GDM1 (cell line): ENCODE measurements at places on chromosomes 7 and 10.

GRCh38 chr10:36302086-36302485 is 660.0 kb upstream of the FZD8 start:
- no peak for DNase-seq

- DNase-seq = no peak
Measured at GRCh38 chr10:13987446-13987845, 343.3 kb downstream of the FRMD4A start.

- no peak for DNase-seq
Measured at GRCh38 chr10:77111611-77112550, 525.7 kb downstream of the KCNMA1 start.

DNA sequence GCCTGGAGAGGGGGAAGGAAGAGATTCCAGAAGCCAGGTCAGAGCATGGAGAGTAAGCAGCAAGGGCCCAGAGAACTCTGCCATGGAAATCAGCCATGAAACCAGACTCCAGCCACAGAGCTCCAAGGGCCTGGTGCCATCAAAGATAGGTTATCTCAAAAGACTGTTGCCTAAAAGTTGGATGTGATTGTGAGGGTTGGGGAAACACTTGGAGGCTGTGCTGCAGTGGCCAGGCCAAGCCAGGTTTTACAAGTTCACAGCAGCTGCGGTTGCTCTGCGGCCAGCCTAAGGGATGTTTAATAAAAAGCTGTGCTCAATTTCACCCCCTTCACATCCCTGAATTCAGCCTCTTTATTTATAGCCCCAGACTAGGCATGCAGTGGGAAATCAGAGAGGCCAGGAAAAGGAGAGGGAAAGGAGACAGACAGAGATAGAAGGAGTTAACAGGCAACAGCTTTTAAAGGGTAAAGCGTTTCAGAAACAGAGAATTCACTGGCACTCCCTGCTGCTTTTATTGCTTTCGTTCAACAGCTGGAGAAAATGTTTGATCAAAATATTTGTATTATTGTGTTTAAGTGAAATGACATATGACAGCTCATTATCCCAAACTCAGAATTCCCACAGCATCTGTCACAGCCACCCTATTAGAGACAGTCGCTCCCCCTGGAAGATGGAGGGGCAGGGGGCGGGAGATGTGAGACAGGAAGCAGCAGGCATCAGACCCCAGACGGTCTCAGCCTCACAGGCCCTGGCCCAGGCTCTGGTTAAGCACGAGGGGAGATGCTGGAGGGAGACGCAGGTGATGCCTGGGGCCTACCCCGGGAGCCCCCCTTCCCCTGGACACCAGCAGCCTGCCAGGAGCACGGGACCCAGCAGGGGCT is 140.1 kb downstream of the GLI3 start:
- DNase-seq = no peak

DNA sequence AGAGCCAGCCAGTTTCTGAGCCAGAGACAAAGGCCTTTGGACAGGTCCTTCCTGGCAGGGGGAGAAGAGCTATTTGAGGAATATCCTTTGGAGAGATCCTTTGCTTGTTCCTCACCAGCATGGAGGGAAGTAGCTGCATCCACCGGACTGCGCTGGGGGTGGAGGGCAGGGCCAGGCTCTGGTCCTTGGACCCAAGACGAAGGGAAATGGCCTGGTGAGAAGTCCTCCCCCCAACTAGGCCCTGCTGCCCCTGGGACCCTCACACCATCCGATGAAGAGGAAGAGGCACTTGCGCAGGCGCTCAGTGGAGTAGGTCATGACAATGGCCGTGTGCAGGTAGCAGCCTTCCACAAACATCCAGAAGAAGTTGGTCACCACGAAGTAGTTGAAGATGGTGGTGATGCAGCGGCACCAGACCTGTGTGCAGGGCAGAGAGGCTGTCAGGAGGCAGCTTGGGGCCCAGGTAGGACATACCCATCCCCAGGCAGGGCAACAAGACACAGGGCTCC is 19.8 kb downstream of the CRHR2 start:
- no peak for DNase-seq

GRCh38 chr7:2950578-2950977 is 93.1 kb downstream of the CARD11 start:
- no peak for DNase-seq

DNA sequence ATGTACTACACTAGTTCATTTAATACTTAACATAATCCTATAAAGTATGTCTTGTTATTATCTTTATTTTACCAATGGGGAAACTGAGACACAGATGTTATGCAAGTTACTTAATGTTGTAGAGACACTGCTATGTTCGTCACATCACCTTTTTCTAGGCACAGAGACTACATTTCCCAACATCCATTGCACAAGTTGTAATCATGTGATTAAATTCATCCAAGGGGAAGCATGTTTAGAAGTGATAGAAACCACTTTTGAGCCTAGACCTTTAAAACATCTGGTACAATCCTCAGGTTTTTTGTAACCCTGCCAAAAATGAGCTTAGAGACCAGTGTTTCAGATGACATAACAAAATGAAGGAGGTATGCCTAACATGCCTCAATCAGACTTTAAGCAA is 386.8 kb upstream of the HPS1 start:
- no peak for DNase-seq

DNA sequence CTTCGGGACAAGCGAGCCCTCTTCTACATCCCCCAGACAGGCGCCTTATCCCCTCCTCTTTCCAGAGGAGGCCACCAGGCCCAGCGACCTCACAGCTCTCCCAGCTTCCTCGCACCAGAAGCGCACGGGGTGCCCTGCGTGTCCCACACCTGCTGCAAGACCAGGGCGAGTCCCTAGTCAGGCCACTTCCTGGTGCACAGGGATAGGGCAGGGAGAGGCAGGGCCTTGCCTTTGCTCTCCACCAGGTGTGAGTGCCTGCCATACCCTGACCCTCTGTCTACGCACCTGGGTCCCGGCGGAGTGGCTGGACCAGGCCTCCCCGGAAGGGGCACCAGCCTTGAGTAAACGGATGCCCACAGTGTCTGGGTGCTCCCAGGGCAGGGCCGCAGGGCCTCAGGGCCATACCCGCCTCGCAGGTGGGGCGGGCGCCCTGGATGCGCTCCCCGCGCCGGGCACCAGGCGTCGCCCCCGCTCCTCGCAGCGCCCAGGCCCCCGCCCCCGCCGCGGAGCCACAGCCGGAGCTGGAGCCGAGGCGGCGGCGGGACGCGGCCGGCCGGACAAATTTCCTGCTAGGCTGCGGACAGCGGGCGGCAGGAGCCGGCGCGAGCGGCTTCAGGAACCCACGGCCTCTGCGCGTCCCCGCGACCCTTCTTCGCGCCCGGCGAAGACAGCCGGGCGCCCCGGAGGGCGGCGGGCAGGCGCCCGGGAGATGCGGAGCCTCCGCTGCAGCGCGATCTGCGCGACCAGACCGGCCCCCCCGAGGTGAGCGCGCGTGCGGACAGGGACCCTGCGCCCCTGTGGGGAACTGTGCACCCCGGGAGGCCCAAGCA is at the start of gene PTPRE:
TSS of gene PTPRE (plus strand) at position 556 of the 830 bp plus-strand sequence. CDS start 133,779 bp downstream, outside the sequence.
- peak; percentile 61 for DNase-seq

GRCh38 chr7:44279731-44280505 is 45.5 kb downstream of the CAMK2B start:
- DNase-seq = no peak

DNA sequence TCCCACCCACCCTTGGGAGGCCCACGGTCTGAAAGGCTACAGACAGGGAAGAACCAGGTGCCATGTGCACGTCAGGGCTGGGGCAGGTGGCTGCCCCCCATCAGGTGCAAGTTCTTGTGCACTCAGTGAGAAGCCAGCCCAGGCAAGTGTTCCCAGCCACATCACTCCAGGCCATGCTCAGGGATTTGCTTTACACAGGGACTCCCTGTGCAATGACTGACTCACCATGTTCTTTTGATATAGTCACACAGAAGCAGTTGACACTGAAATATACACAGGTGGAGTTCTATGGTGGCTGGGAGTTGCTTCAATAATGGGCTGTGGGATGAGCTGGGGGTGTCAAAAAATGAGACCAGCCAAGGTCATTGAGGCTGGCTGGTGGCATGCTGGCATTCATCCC is 8.0 kb upstream of the CHST15 start:
- DNase-seq = no peak

DNA sequence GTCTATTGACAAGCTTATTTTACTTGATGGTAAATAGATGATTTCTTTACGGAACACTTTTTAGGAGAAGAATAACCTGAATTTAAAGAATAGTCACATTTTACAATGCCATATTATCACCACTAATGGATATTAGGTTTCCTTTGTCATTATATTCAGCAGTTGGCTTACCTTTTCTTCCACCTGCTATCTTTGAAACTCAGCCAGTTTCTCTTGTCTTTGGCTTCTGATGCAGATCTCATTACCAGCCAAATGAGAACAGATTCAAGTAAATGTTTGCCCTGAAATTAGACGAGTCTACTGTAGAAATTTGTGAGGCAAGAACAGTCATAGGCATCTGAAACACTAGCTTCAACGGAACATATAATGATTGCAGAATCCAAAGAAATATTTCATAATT is 85.5 kb upstream of the OIT3 start:
- no peak for DNase-seq

DNA sequence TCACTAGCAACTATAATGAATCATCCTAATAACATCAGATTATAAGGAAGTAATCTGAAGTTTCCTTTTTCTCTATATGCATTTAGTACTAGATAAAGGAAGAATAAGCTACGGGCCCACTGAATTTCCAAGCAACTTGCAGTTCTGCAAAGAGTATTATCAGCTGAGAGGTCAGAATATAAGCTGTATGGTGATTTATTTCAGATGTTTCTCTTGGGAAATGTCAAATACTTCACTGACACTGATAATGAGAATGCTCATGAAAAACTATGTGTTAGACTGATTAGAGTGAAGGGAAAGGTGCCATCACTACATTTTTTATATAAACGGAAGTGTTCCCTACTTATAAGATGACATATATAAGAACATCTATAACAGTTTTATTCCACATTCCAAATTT is 251.2 kb upstream of the HGF start:
- DNase-seq = no peak

DNA sequence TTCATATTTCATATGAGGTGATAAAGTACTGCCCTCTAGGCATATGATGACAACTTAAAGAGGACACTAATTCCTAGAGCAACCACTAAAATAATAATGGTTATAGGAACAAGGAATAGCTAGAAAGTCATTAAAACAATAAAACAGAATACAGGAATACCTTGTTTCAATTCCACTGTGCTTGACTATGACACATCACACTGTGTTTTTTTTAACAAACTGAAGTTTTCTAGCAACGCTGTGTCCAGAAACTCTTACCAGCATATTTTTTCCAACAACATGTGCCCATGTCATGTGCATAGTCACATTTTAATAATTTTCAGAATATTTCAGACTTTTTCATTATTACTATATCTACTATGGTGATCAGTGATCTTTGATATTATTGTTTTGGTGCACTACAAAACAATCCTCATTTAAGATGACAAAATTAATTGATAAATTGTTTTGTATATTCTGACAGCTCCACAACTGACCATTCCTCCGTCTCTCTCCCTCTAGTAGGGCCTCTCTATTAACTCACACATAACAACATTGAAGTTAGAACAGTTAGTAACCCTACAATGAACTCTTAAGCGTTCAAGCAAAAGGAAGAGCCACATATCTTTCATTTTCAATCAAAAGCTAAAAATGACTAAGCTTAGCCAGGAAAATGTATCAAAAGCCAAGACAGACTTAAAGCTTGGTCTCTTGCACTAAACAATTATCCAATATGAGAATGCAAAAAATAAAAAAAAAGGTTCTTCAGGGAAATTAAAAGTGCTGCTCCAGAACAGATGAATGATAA is 85.8 kb downstream of the SNX13 start:
- DNase-seq = no peak

- DNase-seq = no peak
Measured at GRCh38 chr7:133650487-133651300, 397.8 kb downstream of the EXOC4 start.

- DNase-seq = no peak
Measured at GRCh38 chr7:145030754-145031153, 194.9 kb upstream of the TPK1 start.

DNA sequence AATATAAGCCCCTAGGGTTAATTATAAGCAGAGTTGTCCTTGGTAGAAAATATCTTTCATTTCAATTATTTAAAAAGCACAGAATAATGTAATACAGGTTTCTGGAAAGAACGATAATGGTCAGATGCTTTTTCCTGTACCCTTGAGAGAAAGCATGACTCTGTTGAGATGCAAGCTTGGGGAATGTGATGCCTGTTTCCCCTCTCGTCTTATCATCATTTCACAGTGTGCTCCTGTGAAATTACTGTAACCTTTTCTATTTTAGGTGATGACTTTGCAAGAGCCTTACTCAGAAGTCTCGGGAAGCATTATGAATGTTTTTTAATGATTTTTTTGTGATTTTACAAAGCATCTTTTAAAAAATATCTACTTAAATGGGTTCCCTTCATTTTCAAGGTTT is 243.0 kb downstream of the POLR1F start:
- no peak for DNase-seq

DNA sequence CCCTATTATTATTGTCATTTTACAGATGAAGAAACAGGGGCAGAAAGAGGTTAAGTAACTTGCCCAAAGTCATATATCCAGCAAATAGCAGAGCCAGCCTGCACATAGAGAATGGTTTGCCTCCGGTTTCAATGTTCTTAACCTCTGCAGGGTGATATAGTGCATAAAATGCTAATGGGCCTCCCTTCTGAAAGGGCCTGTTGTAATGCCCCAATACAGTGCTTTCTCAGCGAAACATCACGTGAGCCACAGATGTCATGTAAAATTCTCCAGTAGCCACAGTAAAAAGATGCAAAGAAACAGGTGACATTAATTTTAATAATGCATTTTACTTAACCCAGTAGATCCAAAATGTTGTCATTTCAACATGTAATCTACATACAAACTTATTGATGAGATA is 38.1 kb downstream of the LRGUK start:
- no peak for DNase-seq

DNA sequence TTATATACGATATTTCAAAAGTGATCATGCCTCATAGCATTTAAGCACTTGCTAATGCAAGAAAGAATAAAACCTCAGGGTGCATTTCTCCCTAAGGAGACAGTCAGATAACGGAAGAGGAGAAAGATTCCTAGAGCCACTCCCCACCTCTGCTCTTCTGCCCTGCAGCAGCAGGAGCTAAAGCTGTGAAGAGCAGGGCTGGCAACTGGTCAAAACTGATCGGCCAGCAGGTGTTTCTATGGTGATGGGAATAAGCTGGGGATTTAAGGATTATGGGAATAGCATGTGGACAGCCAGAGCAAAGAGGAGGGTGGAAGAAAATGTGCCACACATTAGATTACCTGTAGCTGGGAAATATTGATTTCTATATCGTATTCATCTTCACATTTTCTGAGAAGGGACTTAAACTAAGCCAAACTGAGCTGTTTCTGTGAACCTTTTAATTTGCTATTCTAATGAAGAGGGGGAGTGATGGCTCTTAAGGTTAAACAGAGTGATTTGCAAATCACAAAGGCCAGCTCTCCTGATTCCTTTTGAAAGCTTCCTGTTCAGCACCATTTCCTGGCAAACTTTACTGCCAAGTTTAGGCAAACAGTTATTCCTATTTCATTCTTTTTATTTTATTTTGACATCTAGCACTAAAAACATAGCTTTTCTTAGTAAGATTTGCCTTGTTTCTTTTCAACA is 268.9 kb upstream of the PFKP start:
- no peak for DNase-seq

- no peak for DNase-seq
Measured at GRCh38 chr10:14003517-14004184, 327.1 kb downstream of the FRMD4A start.
